ENCODE measurements at places on chromosomes 3 and 15.

DNA sequence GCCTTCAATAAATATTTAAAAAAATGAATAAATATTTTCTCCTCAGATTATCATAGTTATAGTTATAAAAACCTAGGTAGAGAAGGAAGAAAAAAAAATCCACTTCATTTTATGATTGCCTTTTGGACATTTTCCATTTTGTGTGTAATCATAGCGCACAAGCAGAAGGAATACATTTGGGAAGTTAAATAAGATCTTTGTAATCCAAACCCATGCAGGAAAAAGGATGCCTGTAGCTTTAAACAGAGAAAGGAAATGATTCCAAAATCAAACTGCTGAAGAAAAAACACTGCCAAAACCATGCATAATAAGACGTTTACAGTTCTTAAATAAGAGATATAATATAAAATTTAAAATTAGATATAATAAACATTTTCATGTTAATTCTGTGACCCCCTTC is 7.4 kb upstream of the CCDC54 start:
- no peak for DNase-seq

- no peak for DNase-seq
Measured at GRCh38 chr3:64617610-64618009, 70.2 kb downstream of the ADAMTS9 start.

- DNase-seq, result peak; percentile 87
Measured at GRCh38 chr3:120448756-120449155, 2.0 kb downstream of the FSTL1 start.

DNA sequence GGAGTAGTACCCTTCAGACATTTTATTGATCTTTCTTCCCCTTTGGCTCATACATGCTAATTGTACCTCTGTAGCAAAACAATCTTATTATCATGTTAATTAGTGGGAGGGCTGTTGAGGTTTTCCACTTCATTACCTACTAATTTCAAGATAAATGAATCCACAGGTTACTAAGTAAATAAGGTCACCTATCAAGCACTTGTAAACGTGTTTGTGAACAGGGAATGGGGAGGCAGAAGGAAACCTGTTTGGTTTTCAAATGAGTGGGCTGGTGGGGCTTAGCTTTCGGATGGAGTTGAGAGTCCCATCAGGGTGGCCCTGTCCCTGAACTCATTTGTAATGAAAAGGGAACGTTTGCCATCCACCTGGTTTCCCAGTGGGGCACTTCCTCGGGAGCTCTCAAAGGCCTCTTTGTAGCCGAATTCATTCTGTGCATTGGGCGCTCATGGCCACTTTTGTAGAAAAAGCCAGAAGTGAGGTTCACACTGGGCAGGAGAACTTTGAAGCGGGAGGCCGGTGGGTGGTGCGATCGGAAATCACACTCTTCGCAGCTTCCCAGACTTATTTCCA is 419.8 kb upstream of the NR2F2 start:
- DNase-seq, result no peak

DNA sequence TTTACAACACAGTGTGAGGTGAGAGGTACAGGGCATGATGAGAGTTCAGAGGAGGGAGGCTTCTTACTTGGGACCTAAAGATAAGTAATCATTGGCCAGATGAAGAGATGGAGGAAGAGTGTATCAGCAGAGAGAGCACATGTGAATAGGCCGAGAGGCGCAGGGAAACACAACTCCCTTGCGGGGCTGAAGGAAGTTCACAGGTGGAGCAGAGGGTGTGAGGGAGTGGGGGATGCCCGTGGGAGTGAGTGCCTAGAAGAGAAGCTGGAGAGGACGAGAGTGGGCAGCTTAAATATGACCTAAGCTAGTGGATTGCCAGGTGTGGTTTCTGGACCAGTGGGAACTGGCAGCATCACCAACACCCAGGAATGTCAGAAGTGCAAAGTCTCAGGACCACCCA is 98.2 kb upstream of the TBC1D5 start:
- DNase-seq, result no peak

DNA sequence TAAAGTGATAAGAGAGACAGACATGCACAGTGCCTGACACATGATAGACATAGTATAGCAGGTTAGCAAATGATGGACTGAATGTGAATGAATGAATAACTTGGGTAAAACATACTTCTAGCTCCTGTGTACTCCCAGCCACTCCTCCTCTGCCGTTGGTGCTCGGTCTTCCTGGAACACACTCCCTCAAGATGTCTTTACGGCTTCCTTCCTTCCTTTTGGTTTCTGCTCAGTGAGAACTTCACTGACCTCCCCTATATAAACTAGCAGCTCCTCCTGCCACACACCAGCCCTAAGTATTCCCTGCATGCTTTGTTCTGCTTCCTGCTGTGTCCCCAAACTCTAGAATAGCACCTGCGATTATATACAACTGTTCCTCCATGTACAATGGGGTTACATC is 50.2 kb downstream of the RAD54L2 start:
- no peak for DNase-seq

GRCh38 chr15:66151809-66152208 is 101.7 kb downstream of the MEGF11 start:
- DNase-seq, result no peak

GRCh38 chr3:59081071-59081470 is 31.2 kb upstream of the CFAP20DC start:
- DNase-seq, result no peak

- peak; percentile 30 for DNase-seq
Measured at GRCh38 chr3:126245811-126246727, 65.7 kb upstream of the ALDH1L1 start.

DNA sequence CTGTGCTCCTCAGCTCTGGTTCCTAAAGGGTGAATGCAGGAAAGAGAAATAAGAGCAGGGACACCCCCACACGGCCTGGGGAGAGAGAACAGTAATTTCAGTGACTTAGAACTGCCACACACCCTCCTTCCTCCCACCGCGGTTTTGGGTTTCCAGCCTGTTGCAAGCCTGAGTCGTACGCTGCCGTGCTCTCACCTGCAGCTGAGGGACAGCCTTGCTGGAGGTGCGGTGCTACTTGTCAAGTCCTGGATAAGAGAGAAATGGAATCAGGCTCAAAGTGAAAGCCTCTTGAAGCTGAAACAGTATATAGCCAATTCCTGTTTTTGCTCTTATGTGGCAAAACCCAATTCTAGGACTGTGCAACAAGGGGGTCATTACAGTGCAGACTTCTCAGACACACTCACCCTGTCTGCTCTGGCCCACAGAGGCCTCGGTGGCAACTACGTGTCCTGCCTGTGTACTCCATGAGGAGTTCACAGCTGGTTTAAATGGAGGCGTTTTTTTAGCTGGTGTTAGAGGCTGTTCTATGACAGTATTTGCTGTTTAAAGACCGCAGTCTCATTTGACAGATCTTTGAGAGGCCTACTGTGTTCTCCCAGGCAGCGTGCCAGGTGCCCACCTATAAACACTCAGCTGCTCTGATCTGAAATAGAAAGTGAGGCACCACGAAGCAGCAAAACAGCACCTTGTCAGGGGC is 42.9 kb downstream of the TBC1D2B start:
- no peak for DNase-seq

DNA sequence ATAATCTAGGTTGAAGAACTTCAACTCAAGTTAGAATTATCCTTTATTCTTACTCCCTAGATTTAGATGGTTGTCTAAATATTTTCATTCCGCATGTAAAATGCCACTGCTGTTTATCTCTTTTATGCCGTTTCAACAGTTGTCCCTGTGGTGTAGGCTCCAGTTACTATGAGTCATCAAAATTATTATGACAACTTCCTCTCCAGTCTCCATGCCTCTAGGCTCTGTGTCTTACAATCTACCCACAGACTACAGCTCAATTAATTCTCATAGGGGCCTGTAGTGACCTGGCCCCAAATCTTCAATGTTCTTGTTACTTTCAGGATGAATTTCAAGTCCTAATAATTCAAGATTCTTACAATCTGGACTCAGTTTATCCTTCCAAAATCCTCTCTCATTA is 105.8 kb upstream of the UNC13C start:
- no peak for DNase-seq

- DNase-seq, result no peak
Measured at GRCh38 chr15:68502398-68502901, 70.5 kb upstream of the ITGA11 start.

GRCh38 chr3:47070770-47071169 is 91.3 kb downstream of the NBEAL2 start:
- DNase-seq, result no peak
